ENCODE measurements at places on chromosomes 11 and 22.

GRCh38 chr22:41513391-41513790, 30.9 kb downstream of the POLR3H start:
- DNase-seq = no peak

DNA sequence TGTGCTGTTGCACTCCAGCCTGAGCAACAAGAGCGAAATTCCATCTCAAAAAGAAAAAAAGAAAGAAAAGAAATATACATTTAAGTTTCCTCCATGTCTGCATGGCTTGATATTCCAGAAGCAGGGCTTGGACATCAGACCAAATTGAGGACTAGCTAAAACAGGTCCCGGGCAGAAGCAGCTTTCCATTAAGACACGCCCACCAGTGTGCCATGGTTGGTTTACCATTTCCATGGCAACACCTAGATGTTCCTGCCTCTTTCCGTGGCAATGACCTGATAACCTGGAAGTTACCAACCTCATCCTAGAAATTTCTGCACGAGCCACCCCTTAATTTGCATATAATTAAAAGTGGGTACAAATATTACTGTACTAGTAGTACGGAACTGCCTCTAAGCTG, 111.3 kb downstream of the NAT10 start:
- no peak for DNase-seq

- DNase-seq = no peak
Observed at GRCh38 chr11:78202733-78203167, 14.0 kb downstream of the USP35 start.

GRCh38 chr11:68315171-68315920, 3.0 kb downstream of the LRP5 start:
- DNase-seq = no peak

DNA sequence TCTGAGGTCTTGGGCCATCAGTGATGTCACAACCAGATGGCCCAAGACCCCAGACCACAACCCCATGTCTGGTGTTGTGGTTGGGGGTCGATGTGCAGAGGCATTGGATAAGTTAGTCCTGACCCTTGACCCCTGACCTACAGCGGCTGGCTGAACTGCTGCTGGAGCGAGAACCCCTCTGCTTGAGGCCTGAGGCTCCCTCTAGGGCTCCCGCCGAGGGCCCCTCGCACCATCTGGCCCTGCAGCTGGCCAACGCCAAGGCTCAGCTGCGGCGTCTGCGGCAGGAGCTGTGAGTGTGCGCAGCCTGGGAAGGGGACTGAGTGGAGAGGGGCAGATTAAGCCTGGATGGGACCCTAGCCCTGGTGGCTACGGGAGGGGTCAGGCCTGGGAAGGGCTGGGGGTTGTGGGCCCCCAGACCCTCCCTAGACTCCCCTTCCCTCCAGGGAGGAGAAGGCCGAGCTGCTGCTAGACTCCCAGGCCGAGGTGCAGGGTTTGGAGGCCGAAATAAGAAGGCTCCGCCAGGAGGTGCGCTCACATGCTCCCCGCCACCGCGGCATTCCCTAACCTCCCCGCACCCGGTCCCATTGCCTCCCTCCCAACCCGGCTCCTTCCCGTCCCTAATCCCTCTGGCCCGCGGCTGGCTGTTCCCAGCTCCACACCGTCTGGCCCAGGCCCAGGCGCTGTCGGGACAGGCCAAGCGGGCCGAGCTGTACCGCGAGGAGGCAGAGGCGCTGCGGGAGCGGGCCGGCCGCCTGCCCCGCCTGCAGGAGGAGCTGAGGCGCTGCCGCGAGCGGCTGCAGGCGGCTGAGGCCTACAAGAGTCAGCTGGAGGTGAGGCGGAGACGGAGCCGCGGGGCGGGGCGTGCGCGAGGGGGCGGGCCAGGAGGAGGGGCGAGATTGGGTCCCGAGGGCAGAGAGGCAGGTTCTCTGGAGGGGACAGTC, 2.1 kb downstream of the CCDC88B start:
- peak; percentile 77 for DNase-seq

DNA sequence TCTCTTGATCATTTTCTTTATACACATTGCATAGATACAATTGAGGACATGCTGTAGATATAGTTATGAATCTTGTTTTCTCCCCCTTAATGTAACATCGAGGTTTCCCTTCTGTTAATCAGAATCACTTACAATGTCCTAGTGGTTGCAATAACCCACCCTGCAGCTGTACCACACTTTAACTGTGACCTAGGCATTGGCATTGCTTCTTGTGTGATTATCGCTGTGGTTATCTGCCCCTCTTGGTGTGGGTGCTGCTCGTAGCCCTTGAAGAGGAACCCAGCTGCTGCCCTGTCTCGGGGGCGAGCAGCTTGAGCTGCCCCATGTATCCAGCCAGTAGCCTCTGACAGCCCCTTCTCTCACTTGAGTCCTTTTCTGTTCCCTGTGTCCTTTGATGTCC, 1.5 kb downstream of the DGAT2 start:
- DNase-seq = no peak

DNA sequence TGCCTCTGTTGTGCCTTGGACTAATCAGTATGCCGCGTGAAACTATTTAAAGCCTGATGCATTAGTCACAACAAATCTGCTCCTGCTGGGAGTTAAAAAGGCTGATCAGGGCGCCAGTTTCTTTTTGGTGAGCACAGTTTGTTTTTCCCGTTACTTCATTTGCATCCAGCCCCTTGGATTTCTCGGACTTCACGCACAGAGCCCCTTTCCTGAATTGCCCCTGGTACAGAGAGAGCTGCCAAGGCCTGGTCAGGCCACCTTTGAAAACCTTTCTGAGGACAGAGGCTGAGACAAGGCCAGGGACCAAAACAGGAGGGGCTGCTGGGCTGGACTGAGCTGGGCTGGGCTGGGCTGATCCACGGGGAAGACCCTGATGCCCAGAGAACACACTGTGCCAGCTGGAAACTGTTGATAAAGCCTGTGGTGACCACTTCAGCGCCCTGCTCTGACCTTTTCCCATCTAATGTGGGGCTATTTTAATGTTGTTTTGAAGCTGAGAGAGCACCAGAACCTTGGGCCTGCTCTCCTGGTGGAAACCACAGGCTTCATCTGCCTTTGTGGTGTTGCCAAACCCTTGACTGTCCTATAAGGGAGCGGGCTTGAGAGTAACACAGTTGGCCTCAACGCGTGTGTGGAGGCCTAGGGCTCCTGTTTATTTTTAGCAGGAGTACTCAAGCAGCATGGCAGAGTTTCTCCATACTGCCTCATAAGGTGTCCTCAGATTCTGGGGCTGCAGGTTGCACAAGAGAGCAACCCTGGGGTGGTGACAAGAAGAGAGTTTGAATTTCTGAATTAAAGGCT, 44.2 kb downstream of the NAV2 start:
- DNase-seq = no peak

DNA sequence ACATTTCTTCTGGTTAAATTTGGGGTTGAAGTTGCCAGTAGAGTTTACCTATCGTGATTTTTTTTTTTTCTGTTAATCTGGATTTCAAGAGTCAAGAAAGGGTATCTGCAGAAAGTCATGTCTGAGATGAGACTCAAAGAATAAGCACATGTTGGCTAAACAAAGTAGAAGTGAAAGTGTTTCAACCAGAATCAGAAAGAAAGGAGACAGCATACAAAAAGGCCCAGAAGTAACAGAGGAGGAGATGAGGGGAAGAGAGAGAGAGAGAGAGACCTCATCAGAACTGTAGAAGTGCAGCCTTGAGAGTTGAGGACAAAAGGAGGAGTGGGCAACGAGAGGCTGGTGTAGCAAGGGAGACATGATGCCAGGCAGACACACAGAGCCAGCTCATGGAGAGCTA, 54.9 kb downstream of the SVIP start:
- DNase-seq = no peak

- no peak for DNase-seq
Observed at GRCh38 chr11:69079661-69080256, 31.0 kb downstream of the TPCN2 start.

GRCh38 chr11:103947546-103947919, 88.9 kb upstream of the DDI1 start:
- DNase-seq = no peak

DNA sequence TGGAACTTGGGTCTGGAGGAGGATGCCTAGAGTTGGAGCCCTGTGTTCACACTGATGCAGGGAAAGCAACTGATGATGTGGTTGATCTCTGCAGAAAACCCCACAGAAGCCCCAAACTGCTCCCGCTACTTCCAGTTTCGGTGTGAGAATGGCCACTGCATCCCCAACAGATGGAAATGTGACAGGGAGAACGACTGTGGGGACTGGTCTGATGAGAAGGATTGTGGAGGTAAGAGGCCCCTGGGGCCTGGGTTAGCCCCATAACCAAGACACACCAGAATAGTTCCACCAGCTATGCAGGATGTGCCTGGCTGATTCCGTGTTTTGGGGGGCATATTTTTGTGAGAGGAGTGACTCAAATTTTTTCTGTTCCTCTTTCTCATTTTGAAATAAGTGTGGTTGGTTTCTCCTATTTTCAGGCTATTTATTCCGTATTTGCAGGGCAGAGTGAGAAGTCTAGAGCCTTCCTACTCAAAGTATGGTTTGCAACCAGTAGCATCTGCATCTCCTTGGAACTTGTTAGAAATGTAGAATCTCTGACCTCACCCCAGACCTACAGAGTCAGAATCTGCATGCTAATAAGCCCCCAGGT, 137.3 kb upstream of the SORL1-AS1 start:
- DNase-seq = peak; percentile 11

DNA sequence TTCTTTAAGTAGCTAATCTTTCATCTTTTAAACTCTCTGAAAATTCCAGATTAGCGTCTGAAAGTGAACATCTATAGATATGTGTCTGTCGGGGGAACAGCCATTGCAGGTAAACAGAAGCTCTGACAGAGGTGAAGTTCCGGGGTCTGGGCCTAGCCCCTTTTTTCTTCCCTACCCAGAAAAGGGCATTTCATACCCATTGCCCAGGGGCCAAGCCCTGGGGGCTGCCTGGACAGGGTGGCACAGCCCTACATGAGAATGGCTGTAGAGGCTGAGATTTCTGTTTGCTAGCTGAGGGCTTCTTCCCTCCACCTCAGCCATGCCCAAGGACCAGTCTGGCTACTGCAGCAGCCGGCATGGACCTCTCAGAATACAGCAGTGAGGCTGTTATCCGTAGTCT, 327.0 kb upstream of the PLET1 start:
- no peak for DNase-seq

DNA sequence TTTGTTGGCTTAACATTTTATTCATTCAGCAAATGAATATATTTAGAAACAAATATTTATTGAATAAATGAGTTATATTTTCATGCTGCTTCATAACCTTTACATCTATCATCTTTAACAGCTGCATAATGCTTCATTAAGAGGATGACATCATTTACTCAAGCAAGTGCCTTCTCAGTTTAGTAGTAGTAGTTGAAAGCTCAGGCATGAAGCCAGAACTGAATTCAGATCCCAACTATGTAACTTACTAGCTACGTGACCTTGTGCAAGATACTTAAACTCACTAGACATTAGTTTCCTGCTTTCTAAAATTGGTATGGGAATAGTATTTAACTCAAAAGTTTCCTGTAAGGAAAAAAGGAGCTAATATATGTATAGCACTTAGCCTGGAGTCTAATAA, 90.3 kb downstream of the TMPRSS5 start:
- DNase-seq = no peak

DNA sequence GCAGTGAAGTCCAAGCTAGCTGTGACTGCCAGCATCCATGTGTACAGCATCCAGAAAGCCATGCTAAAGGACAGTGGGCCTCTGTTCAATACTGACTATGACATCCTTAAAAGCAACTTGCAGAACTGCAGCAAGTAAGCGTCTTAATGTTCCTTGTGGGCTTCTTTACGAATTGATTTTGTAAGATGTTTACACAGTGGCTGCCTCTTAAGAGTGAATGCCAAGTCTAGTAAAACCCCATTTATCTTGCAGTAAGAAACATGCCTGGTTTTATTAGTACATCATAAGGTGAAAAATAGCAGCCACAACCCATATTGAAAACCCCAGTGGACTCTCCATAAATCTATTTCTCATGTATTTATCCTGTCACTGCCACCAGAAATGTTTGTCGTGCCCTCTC, 20.5 kb downstream of the POLD3 start:
- no peak for DNase-seq

DNA sequence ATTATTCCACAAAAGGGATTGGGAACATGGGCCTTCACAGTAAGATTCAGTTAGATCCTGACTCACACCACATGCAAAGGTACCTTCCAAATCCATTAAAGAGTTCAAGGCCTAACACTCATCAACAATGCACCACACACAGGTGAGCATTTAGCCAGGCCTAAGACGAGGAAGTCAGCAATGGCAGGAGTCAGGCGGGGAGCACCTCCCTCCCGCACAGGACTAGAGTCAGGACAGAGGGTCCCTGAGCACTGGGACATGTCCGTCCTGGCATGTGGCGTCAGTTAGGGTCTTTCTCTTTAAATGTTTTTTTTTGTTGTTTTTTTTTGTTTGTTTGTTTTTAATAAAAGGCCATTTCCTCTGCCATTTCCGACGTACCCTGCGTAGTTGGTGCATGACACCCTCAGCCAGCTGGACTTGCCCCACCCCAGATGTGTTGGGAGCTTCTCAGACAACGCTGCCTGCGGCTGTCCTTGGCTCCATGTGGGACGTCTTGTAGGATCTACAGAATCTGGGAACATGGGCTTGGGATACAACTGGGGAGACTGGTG, 1458.6 kb downstream of the BRD1 start:
- DNase-seq = no peak

- DNase-seq = no peak
Observed at GRCh38 chr11:25587496-25587895, 744.4 kb upstream of the ANO3 start.

GRCh38 chr22:22886546-22886945, 1.1 kb upstream of the IGLL5 start:
- DNase-seq = no peak

DNA sequence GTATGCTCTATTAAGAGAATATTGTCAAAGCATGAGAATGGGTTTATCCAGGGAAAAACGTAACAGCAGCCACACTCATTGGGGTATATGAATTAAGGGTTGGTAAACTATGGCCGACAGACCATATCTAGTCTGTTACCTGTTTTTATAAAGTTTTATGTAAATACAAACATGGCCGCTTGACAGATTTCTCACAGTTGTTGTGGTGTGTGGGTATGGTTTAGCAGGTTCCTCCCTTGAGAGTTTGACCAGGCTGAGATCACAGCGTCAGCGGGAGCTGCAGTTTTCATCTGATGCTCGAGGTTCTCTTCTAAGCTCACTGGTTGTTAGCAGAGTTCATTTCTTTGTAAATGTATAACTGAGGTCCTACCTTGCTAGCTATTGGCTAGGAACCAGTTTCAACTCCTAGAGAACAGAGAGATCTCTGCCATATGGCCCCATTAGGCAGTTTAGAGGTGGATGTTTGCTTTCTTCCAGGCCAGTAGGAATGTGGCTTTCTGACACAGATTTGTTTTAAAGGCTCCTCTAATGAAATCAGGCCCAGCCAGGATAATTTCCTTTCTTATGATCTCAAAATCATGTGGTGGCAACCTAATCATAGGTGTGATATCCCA, 45.5 kb upstream of the GRIK4 start:
- DNase-seq = no peak

- DNase-seq = no peak
Observed at GRCh38 chr11:133175103-133175502, 357.2 kb downstream of the OPCML start.

DNA sequence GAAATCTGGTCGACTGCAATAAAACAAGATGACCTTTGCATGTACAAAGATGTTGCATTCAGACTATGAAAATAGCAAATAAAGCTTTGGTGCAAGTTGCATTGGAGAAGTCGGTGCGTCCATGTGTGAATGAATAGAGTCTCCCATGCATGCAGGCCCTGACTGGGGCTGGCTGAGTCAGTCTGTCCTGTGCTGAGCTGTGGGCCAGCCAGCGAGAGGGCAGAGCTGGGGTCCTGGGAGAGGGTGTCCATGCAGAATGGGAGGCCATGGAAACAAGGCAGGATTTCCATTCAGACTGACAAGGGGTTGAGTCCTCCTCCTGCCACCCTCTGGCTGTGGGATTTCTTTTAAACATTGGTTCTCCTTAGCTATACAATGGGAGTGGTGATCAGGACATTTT, 2.3 kb upstream of the CRYBB3 start:
- no peak for DNase-seq
